ENCODE measurements at places on chromosomes 3 and 15. TPM values are rescaled to one million over a fixed set of nuclear protein-coding genes. Genes with fewer than 3 reads are reported as not detected.

GRCh38 chr15:68590721-68591389 lies 12.1 kb downstream of the CORO2B start:
- H3K4me1 ChIP-seq = peaks cover 40% of the 10 kb centered on the region
- H3K27ac ChIP-seq = peak overlapping the region; percentile 88
- DNase-seq = peak; percentile 49
- no peak overlapping the region for H3K4me3 ChIP-seq

The TMCO5A gene
- not detected for total RNA-seq

- no peak for DNase-seq
- no peaks in the 10 kb centered on the region for H3K27me3 ChIP-seq
- H3K4me1 ChIP-seq = no peaks in the 10 kb centered on the region
- no peak overlapping the region for H3K4me3 ChIP-seq
- H3K36me3 ChIP-seq = no peaks in the 10 kb centered on the region
- no peak overlapping the region for H3K27ac ChIP-seq
These were observed 268.5 kb upstream of the TMC3 start for GRCh38 chr15:81642451-81642990.

DNA sequence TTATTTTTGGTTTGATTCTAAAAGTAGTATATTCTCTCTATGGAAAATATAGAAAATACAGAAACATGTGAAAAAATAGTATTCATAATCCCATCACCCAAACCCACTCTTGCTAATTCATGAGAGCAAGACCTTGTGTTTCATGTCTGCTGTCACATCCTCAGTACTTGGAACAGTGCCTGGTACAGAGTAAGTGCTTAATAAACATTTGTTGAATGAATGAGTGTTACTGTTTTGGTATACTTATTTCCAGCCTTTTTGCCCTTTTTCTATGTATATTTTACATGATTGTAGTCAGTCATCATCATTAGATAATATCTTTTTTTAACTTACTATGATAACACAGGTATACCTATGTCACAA lies 59.3 kb downstream of the IL16 start:
- H3K27ac ChIP-seq = no peak overlapping the region
- DNase-seq = no peak
- H3K27me3 ChIP-seq = no peaks in the 10 kb centered on the region
- no peak overlapping the region for H3K4me3 ChIP-seq
- H3K4me1 ChIP-seq = peaks cover 4% of the 10 kb centered on the region

DNA sequence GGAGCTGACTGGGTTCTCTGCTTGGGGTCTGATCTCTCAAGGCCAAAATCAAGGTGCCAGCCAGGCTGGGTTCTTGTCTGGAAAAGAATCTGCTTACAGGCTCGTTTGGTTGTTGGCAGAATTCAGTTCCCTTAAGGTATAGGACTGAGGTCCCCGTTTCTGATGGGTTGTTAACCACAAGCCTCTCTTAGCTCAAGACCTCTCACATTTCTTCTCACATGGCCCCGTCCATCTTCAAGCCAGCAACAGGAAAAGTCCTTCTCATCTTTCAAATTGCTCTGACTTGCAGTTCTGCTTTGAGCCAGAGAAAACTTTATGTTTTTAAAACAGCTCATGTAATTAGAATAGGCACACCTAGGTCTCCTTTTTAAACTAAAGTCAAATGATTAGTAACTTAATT lies 20.4 kb downstream of the UACA start:
- peaks cover 47% of the 10 kb centered on the region for H3K4me1 ChIP-seq
- no peak for DNase-seq
- no peak overlapping the region for H3K4me3 ChIP-seq
- no peaks in the 10 kb centered on the region for H3K36me3 ChIP-seq
- peak overlapping the region; percentile 86 for H3K27ac ChIP-seq
- no peaks in the 10 kb centered on the region for H3K27me3 ChIP-seq

The HYAL1 gene
- 8.5 TPM for total RNA-seq

- no peak overlapping the region for H3K27ac ChIP-seq
- no peak overlapping the region for H3K4me3 ChIP-seq
- DNase-seq = peak; percentile 43
- H3K36me3 ChIP-seq = no peaks in the 10 kb centered on the region
These were observed 1.7 kb downstream of the MESP2 start for GRCh38 chr15:89777782-89778380.

DNA sequence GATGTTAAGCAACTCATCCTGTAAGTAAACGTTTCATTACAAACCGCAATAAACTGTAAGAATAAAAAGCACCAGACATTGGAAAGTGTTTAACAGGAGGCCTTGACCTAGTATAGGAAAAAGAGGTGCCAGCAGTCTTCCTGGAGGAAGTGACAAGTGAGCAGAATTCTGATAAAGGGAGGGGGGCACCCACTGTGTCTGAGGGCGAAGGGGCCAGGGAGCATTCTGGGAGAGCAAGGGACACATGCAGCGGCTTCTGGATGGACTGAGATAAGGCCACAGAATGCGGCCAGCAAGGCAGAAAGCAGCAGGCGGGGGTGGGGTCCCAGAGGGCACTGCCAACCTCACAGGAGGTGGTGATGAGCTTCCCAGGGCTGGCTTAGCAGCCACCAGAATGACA lies 80.2 kb downstream of the MTHFS start:
- no peaks in the 10 kb centered on the region for H3K27me3 ChIP-seq
- H3K4me3 ChIP-seq = no peak overlapping the region
- H3K27ac ChIP-seq = no peak overlapping the region
- H3K36me3 ChIP-seq = no peaks in the 10 kb centered on the region
- no peak for DNase-seq

DNA sequence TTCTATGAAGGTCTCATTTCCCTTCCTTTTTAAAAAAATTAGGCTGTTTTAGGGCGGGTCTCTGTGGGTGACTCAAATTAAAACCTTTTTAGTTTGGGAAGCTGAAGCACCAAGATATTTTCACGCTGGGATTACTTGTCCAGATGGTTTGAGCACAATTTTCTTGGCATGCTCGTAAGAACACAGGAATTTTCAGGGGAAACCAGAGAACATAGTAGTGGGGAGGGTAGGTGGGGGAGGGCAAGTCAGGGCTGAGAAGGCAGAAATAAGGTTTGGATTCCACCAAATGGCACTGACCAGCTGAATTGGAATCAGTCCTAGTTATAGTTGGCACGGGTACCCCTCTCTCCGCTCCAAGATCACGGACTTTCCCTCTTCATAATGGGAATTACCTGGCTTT lies 97.3 kb upstream of the LRIG1 start:
- H3K4me1 ChIP-seq = no peaks in the 10 kb centered on the region
- H3K36me3 ChIP-seq = no peaks in the 10 kb centered on the region
- H3K27me3 ChIP-seq = no peaks in the 10 kb centered on the region
- DNase-seq = no peak
- no peak overlapping the region for H3K4me3 ChIP-seq
- H3K27ac ChIP-seq = no peak overlapping the region

GRCh38 chr3:120416868-120417267 lies 33.9 kb downstream of the FSTL1 start:
- H3K4me1 ChIP-seq = peaks cover 13% of the 10 kb centered on the region
- H3K36me3 ChIP-seq = peaks cover 6% of the 10 kb centered on the region
- peak overlapping the region; percentile 79 for H3K27ac ChIP-seq
- H3K4me3 ChIP-seq = no peak overlapping the region
- no peak for DNase-seq
- H3K27me3 ChIP-seq = no peaks in the 10 kb centered on the region

The PLEKHO2 gene
- total RNA-seq = 31.3 TPM

The A4GNT gene
- total RNA-seq = not detected

DNA sequence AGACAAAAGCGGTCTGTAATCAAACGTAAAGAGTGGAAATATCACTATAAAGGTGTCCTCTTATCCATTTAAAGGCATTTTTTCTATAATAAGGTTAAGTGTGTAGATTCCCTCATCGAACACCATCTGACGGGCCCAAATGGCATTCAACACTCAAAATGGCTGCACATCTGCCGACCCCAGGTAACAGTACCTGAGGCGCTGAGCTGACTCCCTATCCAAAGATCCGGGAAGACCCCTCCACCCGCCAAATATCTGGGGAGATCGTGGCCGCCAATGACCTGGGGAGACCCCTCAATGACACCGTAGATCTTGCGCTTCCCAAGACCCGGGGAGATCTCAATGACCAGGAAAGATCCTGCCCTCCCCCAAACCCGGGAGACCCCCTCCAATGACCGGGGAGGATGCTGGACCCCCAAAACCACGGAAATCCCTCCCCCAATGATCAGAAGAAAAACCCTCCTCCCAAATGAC lies 476 bp downstream of the IP6K2 start:
- peaks cover 33% of the 10 kb centered on the region for H3K4me1 ChIP-seq
- H3K36me3 ChIP-seq = no peaks in the 10 kb centered on the region
- no peaks in the 10 kb centered on the region for H3K27me3 ChIP-seq
- DNase-seq = peak; percentile 7
- H3K27ac ChIP-seq = peak overlapping the region; percentile 89

The ISL2 gene
- total RNA-seq = not detected

The CAND2 gene
- total RNA-seq = 9.7 TPM

DNA sequence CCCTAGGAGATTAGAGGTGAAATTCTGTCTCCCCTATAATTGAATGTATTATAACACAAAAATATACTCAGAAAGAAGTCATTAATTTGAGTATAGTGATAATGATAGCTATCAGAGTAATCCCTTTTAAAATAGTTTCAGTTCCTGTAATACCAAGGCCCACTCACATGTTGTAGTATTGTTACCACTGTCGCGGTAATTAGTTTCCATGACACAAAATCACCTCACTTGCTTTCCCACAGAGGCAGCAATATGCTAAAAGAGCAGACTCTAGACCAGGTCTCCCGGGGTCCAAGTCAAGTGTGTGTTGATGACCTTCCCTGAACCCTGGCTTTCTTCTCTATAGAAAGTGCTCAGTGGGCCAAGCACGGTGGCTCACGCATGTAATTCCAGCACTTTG lies 39.5 kb upstream of the NSMCE3 start:
- no peaks in the 10 kb centered on the region for H3K36me3 ChIP-seq
- H3K4me1 ChIP-seq = no peaks in the 10 kb centered on the region
- no peak for DNase-seq
- H3K27ac ChIP-seq = no peak overlapping the region
- no peaks in the 10 kb centered on the region for H3K27me3 ChIP-seq

The ASB7 gene
- 21.0 TPM for total RNA-seq

The PLA2G4B gene
- 7.3 TPM for total RNA-seq

GRCh38 chr15:81896356-81896755 lies 149.5 kb downstream of the MEX3B start:
- H3K4me3 ChIP-seq = no peak overlapping the region
- no peaks in the 10 kb centered on the region for H3K36me3 ChIP-seq
- no peaks in the 10 kb centered on the region for H3K27me3 ChIP-seq
- DNase-seq = no peak
- no peaks in the 10 kb centered on the region for H3K4me1 ChIP-seq

The CA12 gene
- 0.33 TPM for total RNA-seq

DNA sequence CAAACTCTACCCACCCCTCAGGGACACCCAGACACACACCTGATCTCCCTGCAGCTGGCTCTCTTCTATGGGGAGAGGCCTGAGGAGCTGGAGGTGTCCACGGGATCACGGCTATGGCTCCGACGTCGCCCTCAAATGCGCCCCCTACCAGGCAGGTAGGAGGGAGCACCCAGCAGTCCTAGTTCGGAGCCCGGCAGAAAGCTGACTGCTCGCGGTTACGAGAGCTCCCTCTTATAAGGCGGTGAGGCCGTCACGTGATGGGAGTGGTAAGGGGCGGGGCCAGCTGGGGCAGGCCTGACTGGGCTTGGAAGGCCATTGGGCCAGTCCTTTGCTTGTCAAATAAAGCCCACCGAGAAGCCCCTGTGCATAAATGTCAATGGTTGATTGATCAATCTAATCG lies at the start of gene PRR20G:
TSS of gene PRR20G (minus strand) at position 207 of the 400 bp plus-strand sequence. CDS start 681 bp downstream, outside the sequence.
- H3K4me3 ChIP-seq = no peak within 1 kb of the TSS
- no peaks in the 10 kb centered on the region for H3K4me1 ChIP-seq
- DNase-seq = no peak
- no peaks in the 10 kb centered on the region for H3K27me3 ChIP-seq
- H3K36me3 ChIP-seq = no peaks in the 10 kb centered on the region
- H3K27ac ChIP-seq = no peak within 1 kb of the TSS

- no peaks in the 10 kb centered on the region for H3K36me3 ChIP-seq
- no peak overlapping the region for H3K27ac ChIP-seq
- no peak overlapping the region for H3K4me3 ChIP-seq
- no peak for DNase-seq
These were observed 417.5 kb downstream of the TUSC7 start for GRCh38 chr3:117126946-117127546.

DNA sequence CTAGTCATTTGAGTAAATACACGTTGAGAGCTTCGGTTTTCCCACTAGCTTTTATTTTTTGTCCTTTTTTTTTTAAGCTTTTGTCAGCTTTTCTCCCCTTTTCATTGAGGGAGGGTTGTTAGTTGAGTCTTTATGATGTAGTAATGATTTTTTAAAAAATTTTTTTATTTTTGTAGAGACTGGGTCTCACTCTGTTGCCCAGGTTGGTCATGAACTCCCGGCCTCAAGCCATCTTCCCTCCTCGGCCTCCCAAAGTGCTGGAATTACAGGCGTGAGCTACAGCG lies 688 bp downstream of the ZSCAN2 start:
- no peaks in the 10 kb centered on the region for H3K27me3 ChIP-seq
- no peak overlapping the region for H3K27ac ChIP-seq
- DNase-seq = no peak
- H3K4me3 ChIP-seq = peak overlapping the region; percentile 57
- H3K36me3 ChIP-seq = peaks cover 3% of the 10 kb centered on the region

The C3orf22 gene
- not detected for total RNA-seq

- no peak overlapping the region for H3K4me3 ChIP-seq
- H3K4me1 ChIP-seq = peaks cover 71% of the 10 kb centered on the region
- no peak for DNase-seq
- no peaks in the 10 kb centered on the region for H3K27me3 ChIP-seq
- peak overlapping the region; percentile 85 for H3K27ac ChIP-seq
These were observed 10.3 kb downstream of the STOML1 start for GRCh38 chr15:73981761-73982221.

GRCh38 chr3:186476541-186476940 lies 67.6 kb downstream of the CRYGS start:
- no peak overlapping the region for H3K4me3 ChIP-seq
- H3K27ac ChIP-seq = no peak overlapping the region
- no peaks in the 10 kb centered on the region for H3K36me3 ChIP-seq
- H3K27me3 ChIP-seq = no peaks in the 10 kb centered on the region
- no peak for DNase-seq

The SLC51B gene
- total RNA-seq = not detected

DNA sequence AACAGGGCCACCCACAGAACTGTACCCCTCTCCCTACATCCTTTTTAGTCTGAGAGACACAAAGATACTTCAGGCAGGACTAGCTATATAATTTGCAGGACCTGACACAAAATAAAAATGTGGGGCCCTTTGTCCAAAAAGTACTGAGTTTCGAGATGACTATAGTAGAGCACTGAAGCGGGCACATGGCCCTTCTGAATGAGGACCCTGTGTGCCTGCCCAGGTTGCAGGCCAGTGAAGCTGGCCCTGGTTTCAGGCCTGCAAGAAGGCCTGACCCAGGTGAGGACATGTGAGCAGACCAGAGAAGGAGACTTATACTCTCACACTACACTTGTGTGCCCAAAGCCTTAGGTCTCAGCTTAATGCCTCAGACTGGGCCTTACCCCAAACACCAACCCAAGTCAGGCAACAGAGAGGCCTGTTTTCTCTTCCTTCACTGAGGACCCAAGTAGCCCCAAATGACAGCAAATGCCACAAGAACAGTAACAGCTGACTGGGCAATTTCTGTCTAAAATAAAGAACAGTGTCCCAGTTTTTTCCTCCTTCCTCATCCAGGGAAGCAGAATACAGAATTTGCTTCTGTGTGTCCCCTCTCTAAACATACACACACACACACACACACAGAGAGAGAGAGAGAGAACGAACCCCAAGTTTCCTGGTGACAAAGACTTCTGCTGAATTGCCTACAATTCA lies 100.9 kb upstream of the ARHGEF3 start:
- H3K27me3 ChIP-seq = no peaks in the 10 kb centered on the region
- H3K4me3 ChIP-seq = no peak overlapping the region
- H3K36me3 ChIP-seq = no peaks in the 10 kb centered on the region
- DNase-seq = no peak
- H3K4me1 ChIP-seq = peaks cover 5% of the 10 kb centered on the region
